Muscle of leg (tissue), 16 donors: ENCODE measurements at places on chromosomes 3 and 15.
A peak's percentile ranks its signal among the peaks of the same experiment; 100 is the strongest.

- no peak for DNase-seq
Measured at GRCh38 chr3:72739531-72740466, 108.4 kb downstream of the SHQ1 start.

DNA sequence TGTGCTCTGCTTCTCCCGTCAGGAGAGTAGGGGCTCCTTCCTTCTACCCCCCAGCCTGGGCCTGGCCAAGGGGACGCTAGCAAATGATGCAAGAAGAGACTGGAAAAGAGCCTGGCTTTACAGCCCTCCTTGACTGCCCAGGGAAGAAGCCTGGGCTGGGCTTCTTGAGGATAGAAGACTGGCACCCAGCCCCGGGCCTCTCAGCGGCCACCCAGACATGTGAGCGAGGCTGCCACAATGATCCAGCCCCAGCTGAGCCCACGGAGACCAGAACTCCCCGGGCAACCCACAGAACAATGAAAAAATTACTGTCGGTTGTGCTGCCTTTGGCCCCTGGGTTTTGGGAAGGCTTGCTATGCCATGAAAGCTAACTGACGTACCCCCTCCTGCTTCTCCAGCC is 100.6 kb upstream of the PRR20G start:
- no peak for DNase-seq

DNA sequence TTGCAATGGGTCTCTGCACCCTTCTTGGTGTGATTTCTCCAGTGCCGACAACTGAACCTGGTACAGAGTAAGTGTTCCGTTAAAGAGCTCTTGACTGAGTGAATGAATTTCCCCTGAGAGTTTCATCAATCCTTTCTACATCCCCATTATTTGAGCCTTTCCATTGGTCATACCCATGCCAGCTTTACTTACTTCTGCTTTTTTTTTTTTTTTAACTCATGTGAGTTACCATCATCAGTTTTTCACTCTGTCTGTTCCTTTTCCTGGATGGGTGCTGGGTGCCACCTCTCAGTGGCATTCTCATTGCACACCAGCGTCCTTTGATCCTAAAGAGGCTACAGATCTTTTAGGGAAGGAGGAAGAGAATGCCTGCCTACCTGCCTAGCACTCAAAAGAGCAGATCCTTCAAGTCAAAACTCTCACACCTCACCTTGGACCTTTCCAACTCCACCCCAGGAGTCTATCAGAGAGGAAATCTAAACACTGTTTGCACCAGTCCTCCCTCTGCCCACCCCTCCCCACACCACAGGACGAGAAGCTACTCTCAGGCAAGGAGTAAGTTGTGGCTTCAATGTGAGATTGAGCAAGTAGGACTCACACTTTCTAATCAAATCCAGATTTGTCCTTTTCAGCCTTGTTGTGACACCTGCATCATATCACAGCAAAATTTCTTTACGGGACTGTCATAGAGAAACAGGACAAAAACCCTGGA is 13.1 kb upstream of the USP3 start:
- DNase-seq, result peak; percentile 58

- peak; percentile 28 for DNase-seq
Measured at GRCh38 chr3:110027446-110028080, 690.2 kb upstream of the DPPA4 start.

DNA sequence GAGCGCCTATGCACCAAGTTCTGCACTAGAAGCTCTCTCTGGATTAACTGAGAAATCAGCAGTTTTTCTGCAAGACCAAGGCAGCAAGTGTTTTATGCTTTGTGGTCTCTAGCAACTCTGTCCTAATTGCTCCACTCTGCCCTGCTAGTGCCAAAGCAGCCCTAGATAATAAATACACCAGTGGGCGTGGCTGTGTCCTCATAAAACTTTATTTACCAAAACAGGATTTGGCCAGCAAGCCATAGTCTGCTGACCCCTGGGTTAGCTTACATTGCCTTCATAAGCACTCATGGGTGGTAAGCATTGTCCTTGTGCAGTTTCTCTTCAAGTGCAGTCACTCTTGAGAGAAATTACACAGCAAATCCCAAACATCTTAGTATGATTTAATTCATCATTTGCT is 30.7 kb upstream of the SLC24A5 start:
- no peak for DNase-seq

DNA sequence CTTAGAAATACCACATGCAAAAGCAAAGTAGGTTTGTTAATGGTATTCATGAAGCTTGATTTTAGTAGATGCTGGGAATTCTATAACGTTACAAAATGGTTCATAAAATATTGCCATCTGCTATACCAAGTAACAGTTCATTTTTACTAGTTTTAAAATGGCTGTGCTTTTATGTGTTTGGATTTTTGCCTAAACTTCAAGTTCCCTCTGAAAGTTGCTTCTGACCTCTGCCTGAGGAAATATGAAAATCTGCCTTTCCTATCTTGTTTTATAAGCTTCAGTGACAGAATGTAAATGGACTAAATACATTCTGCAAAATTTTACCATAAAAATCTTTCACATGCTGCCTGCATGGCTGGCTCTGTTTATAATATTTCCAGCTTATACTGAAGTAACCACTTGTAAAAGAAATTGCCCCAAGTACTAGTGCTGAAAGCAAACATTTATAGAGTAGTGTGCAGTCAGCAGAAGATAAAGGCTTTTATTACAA is 560.7 kb upstream of the ROBO2 start:
- no peak for DNase-seq

GRCh38 chr3:105774444-105775180 is 94.2 kb downstream of the CBLB start:
- no peak for DNase-seq

- DNase-seq, result no peak
Measured at GRCh38 chr15:65081758-65082157, 5.2 kb downstream of the KBTBD13 start.

DNA sequence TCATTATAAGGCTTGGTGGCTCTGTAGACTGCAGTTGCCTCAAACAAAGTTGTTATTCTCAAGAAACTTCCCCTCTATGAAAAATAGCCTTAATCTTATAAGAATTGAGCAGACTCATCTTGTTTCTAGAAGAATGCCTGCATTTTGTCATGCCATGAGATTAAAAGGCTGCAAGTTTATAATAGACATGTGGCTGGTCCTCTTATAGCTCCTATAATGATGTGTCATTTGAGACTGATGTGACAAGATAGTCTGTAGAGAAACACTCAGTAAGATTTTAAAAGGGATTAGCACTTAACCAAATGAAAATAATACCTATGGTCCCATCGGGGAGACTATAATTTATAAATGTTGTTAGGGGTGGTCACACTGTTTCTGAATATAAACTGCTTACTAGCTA is 312.5 kb downstream of the OXSM start:
- DNase-seq, result no peak

DNA sequence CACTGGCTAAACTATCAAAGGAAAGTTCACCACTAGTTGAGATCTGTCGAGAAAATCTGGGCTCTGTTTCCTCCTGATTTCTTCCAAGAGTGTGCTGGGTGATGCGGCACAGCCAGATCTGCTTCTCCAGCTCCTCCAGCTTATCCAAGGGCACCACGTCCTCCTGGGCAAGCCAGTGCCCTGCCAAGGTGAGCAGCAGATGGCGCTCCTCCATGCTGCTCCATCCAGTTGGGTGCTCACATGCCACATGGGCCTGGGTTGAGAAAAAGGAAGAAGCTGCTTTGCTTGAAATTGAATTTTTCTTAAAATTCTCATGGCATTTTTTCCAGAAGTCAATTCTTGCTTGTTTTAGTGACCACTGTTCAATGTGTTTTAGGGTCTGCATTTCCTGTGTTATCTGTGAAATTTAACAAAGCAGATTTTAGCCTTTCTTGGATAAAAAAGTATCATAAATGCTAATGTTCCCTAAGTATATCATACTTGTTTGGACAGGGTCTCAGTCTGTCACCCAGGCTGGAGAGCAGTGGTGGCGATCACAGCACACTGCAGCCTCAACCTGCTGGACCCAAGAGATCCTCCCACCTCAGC is 47.3 kb downstream of the EIF3J start:
- no peak for DNase-seq

GRCh38 chr3:115708540-115708939 is 85.2 kb downstream of the GAP43 start:
- DNase-seq, result no peak

DNA sequence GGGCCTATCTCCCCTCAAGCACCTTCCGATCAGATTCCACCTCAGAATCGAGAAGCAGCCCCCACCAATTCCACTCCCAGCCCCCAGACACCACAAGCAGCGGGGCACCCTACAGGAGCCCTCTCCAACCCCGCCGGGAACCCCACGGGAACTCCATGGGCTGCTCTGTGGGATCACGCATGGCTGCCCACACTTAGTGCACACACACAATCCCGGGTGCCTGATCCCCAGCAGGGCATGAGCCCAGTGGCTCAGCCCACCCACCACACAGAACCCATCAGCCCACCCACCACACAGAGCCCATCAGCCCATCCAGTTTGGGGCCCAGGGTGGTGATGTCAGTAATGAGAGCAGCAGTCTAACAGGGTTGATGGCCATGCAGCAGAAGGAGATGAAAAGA is 141.6 kb upstream of the LINGO1 start:
- no peak for DNase-seq

GRCh38 chr3:24526640-24527212 is 32.1 kb upstream of the THRB start:
- DNase-seq, result no peak

- peak; percentile 92 for DNase-seq
Measured at GRCh38 chr3:189981668-189982067, 139.0 kb downstream of the P3H2 start.

DNA sequence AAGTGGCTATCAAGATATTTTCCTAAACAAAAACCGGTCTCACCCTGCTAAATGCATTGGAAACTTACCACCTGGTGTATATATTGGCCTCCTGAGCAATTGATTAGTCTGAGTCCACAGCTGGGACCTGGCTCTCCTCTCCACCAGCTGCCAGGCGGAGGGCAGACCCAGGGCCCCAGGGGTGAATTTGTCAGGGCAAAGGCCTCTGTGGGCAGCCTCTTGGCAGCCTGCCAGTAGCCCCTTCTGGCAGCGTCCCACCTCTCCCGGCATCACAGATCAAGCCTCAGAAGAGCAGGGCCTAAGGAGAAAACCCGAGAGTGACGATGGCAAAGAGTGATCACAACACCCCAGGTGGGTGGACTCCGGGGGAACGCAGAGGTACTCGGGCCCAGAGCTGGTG is 43.0 kb upstream of the IDH2 start:
- DNase-seq, result no peak

DNA sequence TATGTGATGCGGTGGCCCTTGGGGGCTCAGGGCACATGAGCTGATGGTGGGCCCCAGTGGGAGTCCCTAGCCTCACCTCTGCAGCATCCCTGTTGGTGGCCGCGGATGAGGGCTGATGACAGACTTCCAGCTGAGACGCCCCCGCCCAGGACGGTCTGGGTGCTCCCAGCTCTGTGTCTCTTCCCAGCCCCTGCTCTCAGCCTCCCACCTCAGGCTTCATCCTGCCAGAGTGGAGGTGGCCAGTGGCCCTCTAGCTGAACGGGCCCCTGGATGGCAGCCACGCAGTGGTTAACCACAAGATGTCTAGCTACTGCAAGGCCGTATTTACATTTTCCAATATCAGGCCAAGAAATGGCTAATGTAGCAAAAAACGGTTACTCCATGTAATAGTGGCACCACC is 205.3 kb upstream of the LINGO1 start:
- no peak for DNase-seq

GRCh38 chr3:170839518-170840100 is 30.4 kb downstream of the RPL22L1 start:
- no peak for DNase-seq

GRCh38 chr15:79467865-79468586 is 35.9 kb downstream of the MINAR1 start:
- DNase-seq, result no peak

DNA sequence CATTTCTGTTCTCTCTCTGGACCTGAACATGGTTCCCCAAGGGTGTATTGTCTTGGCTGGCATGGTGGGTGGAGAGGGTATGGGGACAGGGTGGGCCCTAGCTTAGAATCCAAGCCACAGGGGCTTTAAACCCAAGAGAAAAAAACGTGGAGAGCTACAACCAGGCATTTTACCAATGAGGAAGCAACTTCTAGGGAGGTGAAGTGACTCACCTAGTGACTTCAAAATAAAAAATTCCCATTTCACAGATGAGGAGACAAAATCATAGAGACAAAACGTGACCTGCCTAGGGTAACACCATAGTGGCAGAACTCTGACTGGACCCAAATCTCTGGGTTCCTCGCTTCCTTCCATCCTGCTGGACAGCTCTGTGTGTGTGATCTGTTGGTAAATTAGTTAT is 216.8 kb downstream of the RPLP1 start:
- no peak for DNase-seq

DNA sequence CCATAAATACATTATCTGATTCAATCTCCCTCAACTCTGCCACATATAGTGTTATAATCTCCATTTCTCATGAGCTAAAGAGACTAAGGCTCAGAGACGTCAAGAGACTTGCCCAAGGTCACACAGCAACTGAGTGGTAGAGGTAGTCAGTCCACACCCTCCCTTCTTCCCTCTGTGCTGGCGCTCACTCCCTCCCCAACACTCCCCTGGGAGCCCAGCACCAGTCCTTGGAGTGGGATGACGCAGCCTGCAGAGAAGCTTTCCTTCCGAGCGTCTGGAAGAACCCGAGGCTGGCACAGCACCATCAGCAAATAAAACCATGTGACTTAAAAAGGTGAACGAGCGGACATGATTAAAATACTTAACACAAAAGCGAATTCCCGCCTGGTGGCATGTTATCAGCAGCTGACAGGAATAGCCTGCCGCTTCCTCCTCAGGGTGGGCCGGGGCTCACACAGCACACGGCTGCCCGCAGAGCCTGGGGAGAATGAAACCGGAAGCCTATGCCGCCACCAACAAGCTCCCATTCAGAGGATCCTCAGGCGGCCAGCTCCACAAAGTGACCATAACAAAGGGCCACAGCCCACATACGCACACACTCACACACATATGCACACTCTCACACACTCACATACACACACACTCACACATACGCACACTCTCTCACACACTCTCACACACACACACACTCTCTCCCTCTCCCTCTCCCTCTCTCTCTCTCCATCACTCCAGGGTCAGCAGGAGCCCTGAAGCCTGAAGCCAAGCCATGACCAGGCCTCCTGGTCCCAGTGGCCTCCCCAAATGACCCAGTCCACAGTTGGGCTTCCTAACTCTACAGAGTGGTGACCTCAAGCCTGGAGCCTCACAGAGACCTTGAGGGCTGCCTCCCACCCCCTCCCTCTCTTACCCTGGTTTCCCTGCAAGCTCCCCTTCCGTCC is 120.5 kb downstream of the XXYLT1 start:
- DNase-seq, result peak; percentile 67

- DNase-seq, result no peak
Measured at GRCh38 chr15:92959219-92959618, 59.1 kb downstream of the CHD2 start.

DNA sequence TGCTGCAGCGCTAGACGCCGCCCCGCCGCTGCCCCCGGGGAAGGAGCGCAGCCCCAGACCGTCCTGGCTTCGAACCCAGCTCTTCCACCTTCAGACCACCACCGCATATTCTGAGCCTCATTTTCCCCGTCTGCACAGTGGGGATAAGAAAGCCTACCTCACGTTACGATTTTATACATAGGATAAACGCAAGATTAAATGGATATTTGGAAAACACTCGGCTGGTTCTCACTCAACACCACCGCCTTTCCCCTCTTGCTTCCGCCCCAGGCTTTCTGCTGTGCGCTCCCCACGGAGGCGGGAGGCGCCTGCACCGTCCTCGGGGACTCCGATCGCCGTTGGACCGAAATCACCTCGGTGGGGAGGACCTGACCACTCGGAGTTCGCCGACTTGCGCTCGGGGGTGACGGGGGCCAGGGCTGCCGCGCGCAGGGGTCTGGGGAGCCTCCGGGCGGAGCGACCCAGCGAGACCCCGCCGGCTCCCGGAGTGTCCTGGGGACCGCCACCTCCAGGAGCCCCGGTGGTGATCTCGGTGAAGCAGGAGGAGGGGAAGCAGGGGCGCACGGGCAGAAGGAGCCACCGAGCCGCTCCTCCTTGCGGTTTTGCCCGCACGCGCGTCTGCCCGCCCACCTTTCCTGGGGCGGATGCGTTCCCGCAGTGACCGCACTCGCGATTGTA is 4.0 kb downstream of the FBXL22 start:
- DNase-seq, result peak; percentile 41
